ENCODE measurements at places on chromosomes 2 and 18.

DNA sequence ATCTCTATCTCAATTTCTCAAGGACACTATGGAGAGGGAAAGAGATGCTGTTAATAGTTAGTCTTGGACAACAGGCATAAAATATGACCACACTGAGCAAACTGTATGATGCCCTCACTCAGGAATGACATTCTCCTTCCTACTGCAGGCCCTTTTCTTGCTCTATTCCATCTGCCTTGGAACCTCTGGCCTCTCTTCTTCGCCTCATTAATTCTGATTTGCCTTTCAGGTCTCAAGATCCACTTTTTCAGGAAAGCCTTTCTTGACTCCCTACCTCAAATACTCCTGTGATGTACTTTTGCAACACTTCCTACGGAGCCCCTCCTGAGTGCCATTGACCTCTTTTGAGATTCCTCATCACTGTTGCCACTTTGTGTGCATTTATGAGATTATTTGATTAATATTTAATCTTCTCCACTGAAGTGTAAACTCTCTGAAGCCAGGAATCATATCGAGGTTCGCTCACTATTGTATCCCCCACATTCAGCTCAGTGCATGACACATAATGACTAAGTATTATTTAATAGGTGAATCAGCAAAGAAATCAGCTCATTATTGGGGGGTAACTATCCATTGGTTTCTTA, 21.3 kb upstream of the SPP2 start:
- DNase-seq = no peak

GRCh38 chr18:79283929-79284328, 111.8 kb upstream of the NFATC1 start:
- no peak for DNase-seq

GRCh38 chr2:207845202-207845864, 75.6 kb upstream of the FZD5 start:
- DNase-seq = no peak

- DNase-seq = no peak
Observed at GRCh38 chr2:238170386-238171071, 11.8 kb downstream of the ERFE start.

DNA sequence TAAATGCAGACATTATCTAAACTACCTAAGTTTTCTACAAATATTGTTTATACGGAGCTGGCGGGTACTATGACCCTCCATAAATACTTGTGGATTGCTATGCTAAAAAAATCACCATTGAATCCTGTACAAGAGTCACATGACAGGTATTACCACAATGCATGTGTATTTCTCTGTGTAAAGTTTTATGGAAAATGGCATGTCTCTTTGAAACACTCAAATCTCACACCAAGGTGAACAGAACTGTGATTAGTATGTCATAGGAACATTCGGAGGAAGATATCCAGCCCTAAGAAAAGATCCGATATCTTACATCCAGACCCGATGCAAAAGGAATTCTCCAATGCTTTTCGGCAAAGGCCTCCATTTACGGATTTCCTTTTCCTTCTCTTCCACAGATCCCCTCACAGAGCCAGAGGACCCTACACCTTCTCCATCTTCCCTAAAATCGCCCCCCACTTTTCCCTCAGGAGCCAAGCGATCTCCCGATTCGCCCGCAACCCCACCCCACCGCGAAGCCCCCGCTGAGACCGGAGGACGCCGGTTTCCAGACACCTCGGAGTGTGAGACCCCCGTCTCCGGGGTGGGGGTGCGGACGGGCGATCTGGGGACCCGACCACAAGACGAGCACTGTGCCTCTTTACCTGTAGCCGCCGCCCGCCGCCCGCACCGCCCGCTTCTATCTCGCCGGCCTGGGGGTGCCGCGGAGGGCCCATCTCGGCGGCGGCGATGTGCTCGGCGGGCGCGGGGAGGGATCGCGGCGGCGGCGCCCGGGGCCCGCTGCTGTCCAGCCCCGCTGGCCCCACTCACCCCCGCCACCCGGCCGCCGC, 1.2 kb downstream of the SAP130 start:
- no peak for DNase-seq

DNA sequence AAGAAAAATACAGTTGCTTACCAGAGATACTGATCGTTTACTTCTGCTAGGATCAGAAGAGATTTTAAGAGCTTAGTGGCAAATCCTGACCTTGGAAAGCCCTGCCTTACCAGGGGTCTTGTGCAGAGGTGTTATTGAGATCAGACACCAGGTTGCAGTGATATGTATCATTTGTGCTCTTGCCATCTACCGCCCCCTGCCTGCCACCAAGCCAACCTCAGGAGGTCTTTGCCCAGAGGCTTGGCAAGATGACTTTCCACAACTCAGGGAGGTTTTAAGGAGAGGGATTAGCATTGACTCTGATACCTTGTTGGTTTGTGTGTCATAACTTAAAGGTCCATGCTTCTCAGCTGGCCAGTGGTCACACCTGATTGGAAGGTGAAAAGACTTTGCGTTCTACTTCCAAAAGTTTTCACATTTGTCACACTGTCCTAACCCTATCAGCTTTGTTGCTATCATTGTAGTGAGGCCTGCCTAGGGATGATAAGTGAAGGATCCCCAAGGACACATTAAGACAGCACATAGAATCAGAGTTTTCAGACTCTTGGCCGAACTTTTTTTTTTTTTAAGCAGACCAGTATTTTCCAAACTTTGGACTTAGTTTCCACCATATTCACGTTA, 46.2 kb upstream of the MGAT5 start:
- peak; percentile 23 for DNase-seq

GRCh38 chr2:186927185-186927866, 78.4 kb upstream of the ZSWIM2 start:
- no peak for DNase-seq

GRCh38 chr18:13392029-13392750, 173.6 kb downstream of the LDLRAD4 start:
- no peak for DNase-seq

DNA sequence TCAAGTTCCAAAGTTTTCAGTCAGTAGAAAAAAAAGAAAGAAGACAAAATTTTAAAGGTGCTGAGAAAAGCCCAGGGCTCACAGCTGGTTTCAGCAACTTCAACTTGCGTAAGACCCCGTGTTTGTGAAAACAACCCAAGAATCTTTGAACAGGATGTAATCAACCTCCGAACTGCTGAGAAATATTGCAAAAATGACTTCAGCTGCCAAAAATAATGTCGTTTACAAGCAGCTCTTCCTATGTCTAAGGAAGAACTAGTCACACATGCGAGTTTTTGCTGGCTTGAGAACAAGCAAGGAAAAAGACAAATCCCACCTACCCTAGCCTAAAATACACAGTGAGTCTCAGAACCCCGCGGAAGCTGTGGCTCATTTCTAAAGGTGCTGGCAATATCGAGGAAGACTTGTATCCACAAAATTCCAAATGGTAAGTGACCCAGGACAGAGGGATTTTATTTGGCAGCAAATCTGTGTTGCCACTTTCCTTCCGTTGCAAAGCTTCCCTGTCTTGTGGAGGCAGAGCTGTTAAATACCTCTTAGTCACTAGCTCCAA, 59.8 kb upstream of the SLC8A1 start:
- DNase-seq = no peak

DNA sequence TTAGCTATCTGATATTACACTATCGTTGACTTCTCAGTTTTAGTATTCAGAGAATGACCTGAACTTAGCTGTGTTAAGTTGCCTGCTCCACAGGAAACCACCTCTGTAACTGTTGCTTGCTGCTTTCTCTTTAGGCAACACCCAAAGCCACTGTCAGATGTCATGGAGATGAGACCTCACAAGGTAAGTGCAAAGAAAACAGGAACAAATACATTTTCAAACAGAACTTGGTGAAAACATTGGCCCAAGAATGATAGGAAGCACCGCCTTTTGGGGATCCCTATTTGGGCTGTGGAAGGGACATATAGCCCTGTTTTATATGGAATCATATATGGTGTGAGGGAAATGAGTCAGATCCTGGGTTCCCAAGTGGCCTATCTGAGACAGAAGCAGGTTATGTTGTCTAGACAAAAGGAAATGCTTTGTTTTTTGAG, 143.4 kb downstream of the UBE2E3 start:
- no peak for DNase-seq

DNA sequence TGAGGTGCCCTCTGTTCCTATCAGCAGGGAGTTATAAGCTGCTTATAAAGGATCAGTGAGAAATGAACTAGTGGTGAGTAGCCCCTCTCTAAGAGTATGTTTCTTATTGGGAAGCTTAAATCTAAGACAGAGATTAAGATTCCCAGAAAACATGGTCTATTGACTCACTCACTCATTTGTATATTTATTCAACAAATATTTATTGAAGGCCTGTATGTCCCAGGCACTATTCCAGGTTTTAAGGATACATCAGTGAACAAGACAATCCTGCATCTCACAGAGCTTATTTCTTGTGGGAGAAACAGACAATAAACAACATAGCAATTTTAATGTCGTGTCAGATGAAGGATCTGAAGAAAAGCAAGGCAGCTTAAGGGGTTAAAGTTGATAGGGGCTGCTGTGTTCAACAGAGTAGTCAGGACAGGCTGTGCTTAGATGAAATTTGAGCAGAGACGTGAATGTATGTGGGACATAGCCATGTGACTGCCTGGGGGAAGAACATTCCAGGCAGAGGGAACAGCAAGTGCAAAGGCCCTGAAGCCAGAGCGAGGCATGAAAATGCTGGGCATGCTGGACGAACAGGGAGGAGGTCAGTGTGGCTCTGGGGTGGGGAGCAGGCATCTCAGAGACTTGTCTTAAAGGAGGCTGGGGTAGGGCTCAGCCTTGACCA, 14.8 kb upstream of the PSD4 start:
- DNase-seq = no peak

GRCh38 chr18:64618390-64618789, 469.5 kb upstream of the LINC00305 start:
- no peak for DNase-seq

DNA sequence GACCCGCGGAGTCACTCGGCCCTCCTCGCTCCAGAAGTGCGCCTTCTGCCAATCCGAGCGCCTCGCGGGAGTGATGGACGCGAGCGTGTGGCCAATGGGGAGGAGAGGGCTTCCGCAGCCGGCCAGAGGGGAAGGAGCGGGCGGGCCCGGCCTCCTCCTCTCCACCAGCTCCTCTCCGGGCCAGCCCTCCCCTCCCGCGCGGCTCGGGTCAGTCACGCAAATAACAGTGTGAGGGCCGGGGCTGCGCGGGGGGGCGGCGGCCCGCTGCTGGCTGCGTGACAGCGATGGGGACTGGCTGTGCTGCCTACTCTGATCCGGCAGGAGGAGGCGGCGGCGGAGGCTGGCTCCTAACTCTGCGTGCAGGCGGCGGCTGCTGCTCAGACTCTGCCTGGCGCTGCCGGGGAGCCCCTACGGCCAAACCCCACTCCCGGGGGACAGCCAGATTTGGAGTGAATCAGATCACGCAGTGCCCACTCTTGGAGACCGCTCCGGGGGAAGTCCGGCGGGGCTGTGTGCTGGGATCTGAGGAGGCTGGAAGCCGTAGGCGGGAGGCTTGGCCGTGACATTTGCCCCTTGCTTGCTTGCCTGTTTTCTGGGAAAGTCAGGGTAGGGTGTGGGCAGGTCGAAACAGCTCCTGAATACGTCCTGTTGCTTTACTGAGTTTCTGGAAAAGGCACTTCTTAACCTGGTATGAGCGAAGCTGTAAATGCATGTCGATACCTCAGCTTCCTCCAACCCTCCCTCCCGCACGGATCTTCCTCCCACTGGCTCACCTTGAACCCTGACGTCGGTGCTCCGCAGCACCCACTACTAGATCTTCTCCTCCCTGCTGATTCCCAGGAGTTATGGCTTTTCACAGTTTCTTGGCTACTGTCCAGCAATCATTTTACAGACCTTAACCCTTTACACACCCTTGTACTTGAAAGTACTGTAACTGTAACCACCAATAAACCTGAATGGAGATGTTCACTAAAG, 97.9 kb upstream of the SERTAD2 start:
- DNase-seq = peak; percentile 99

DNA sequence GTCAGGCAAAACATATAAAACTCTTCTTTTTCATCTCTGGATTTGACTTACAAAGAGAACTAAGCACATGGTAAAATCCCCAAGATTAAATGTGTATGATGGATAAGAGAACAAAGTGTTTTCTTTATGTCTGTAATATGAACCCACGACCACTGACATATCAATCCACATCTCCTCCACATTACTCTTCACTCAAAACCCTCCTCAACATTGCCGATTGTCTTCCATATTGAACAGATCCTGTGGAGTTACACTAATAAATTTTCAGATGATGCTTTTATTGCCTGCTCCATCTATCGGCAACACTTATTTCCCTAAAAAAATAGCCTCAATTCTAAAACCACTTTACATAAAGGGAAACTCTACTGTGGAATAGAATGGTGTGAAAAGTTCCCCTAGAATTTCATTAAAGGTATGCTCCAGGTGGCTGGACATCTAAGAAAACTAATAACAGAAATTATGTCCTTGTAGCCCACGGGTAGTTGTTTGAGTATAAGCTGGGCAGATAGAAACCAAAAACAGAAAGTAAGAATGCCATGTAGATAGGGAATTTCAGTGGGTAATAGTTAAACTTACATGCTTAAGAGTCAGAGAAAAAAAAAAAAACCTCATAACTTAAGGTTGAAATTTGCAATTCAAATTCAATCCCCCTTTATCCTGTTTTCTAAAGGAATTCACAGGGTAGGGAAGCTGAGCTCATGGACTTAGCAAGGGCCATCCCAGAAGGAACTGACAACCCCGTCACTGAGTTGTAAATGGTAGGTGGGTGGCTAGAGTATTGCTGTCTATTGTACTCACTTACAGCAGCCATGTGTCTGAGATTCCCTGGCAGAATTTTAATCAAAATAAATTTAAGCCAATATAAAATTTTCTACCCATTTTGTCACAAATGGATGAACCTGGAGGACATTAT, 305.4 kb upstream of the LYPD1 start:
- no peak for DNase-seq

GRCh38 chr2:194567661-194568017, 1089.4 kb upstream of the SLC39A10 start:
- no peak for DNase-seq

GRCh38 chr2:68926796-68927195, 25.9 kb downstream of the GKN2 start:
- DNase-seq = peak; percentile 48

- DNase-seq = no peak
Observed at GRCh38 chr2:28577791-28578680, 82.2 kb downstream of the PLB1 start.

- no peak for DNase-seq
Observed at GRCh38 chr2:239152916-239153305, 247.9 kb downstream of the HDAC4 start.

DNA sequence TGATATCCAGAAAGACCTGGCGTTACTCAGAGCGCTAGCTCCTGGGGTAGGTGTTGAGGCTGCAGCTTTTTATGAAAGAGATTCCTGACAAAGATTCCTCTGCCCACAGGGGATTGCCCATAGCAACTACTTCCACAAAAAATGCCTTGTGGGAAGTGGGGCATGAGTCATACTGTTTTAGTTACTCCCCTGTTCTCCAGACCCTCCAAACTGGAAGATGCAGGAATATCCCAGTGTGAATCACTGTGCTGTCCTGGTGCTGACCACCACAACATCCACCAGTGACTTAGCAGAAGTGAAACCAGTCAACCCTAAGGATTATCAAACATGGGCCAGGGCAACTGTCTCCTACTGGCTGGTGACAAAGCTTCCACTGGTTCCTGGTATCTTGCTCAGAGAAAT, 61.8 kb downstream of the CDH2 start:
- DNase-seq = peak; percentile 34
